Stimulated activated CD8-positive, alpha-beta memory T cell treated with anti-CD3 and anti-CD28 coated beads, Interleukin-4, amount 100 ng/mL, for 1 hour (primary cell): ENCODE measurements at places on chromosomes 13 and 19.

DNA sequence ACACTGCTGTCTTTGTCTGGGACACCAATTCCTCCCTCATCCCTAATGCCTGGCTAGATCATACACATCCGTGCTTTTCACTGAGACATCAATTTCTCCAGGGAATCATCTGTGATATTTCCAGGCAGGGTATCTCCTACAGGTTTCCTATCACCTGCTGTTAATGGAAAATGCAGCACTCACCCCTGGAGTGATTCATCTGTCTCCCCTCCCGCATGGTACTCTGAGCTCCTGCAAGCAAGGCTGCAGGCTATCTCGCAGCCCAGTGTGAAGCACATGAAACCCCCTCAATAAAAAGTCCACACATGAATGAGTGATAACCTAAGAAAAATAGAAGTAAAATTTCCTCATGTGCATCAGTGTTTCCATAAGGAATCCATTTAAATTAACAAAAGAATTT, 38.5 kb downstream of the SERTM1 start:
- DNase-seq, result no peak

DNA sequence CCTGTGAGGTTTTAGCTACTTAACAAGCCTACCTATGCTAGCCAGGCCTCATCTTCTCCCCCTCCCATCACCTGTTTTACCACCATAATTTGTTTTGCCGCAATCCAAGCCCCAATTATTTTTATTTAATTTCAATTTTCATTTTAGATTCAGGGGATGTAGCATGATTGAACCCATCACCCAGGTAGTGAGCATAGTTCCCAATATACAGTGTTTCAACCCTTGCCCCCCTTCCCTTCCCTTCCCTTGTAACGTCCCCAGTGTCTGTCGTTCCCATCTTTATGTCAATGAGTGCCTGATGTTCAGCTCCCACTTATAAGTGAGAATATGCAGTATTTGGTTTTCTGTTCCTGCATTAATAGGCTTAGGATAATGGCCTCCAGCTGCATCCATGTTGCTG, 885.0 kb downstream of the UQCRFS1 start:
- DNase-seq, result no peak

GRCh38 chr19:6852001-6852400, 35.4 kb upstream of the ADGRE1 start:
- no peak for DNase-seq

GRCh38 chr13:104466016-104466415, 1399.8 kb upstream of the SLC10A2 start:
- DNase-seq, result no peak

GRCh38 chr19:52170304-52170703, 1.1 kb downstream of the ZNF836 start:
- DNase-seq, result no peak

DNA sequence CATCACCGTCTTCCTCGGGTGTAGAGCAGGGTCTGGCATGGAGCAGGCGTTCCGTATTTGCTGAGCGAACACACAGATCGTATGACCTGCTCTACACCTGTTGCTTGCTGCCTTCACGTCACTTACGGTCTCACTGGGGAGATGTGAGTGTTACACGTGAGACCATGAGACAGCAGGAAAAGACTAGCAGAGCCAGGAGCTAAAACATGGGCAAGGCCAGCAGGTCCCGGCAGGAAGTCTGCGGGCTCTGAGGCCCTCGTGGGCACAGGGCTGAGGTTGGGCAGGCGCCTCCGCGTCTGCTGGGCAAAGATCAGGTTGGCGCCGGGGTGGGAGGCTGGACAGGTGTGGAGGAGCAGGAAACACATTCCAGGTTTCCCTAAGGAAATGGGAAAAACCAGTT, 19.7 kb upstream of the GTF3A start:
- no peak for DNase-seq

GRCh38 chr13:91178099-91178498, 169.4 kb upstream of the MIR17HG start:
- DNase-seq, result no peak

GRCh38 chr19:18912933-18913332, 6.3 kb downstream of the COPE start:
- DNase-seq, result no peak

GRCh38 chr13:111898956-111899713, 167.8 kb upstream of the SOX1 start:
- DNase-seq, result no peak

DNA sequence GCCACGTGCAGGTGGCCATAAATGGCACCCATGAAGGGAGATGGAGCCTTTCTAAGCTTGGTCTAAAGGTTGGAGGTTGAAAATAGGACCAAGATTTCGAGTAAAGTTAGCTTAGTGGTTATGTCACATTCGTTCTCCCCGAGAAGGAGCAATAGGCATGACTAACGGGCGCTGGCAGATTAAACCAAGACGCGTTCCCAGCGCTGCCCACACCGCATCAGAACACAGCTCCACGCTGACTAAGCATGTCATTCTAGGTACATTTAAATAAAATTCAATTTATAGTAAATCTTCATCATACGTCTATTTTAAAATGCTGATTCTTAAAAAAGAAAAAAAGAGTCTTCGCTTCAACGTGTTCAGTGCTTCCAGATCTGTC, 95.0 kb upstream of the IRS2 start:
- DNase-seq, result no peak

GRCh38 chr19:38452430-38453366, 19.2 kb downstream of the RYR1 start:
- DNase-seq, result no peak

- DNase-seq, result no peak
These were observed 98.4 kb downstream of the STK24 start for GRCh38 chr13:98478189-98479129.

DNA sequence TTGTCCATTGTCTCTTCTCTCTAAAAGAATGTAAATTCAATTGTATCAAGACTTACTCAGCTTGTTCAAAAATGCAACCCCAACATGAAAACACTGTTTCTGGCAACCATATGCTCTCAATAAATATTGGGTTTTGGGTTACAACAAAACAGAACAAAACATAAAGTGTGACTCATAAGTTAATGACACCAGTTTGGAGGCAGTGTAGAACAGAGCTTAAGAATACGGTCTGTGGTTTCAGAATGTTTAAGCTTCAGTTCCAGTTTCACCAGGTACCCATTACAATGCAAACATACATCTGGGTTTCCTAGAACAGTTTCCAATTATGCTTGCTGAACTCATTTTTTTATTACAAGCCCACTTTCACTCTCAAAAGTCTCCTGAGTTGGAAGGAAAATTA, 285.8 kb upstream of the PCDH9 start:
- DNase-seq, result no peak

DNA sequence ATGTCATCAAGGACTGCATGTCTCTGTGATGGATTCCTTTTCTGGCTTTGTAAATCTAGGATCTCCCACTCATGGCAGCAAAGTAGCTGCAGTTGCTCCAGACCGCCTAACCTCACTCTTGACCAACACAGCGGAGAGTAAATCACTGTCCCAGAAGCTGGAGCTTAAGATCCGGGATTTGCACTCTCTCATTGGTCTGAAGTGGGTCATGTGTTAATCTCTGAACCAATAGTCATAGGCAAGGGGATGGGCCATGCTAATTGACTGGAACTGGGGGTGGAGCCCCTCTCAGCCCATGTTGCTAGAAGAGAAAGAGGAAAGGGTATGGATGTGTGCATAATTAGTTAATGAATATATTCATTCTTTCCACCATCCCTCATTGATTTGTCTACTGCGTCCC, 34.0 kb downstream of the VAV1 start:
- no peak for DNase-seq

DNA sequence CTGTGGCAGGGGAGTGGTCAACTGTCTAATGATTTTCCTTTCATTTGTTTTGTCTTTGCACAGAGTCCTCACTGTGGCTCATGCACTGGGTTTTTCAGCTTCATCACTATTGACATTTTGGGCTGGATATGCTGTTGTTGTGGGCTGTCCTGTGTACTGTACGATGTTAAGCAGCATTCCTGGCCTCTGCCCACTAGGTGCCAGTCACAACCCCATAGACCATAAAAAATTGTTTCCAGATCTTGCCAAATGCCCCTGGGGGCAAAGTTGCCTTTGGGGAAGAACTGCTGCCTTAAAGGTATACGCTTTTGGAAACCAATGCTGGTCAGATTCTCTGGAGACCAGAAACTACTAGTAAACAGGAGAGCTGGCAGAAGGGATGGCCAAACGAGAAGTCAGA, 310.4 kb downstream of the SPRY2 start:
- DNase-seq, result no peak

DNA sequence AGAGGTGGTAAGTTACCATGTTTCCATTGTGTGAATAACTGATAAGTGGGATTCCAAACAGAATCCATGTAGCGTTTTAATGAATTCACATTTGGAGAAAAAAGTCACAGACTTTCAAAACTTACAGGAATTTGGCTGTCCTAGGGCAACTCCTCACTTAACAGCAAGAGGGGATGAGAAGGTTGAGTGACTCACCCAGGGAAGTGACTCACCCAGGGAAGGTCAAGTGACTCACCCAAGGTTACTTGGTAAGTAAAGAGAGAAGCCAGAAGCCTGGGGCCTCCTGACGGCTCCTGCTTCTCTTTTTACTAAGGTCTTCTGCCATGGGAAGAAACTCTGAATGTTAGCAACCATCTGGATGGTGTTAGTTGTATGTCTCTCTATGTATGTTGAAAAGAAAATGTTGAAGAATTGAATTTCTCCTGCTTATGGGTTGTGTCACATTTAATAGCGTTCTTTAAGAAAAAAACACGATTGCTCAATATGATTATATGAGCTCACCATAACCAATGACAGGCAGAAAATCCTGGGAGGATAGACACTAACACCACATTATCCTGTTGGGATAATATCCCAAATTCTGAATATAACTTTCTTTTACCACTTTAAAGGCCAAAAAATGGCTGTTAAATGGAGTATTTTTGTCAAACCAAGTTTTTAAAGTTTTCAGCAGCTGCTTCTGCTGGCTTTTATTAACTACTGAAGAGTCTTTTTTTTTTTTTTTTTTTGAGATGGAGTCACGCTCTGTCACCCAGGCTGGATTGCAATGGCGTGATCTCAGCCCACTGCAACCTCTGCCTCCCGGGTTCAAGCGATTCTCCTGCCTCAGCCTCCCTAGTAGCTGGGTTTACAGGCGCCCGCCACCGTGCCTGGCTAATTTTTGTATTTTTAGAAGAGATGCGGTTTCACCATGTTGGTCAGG, 195.6 kb downstream of the GGACT start:
- DNase-seq, result no peak

DNA sequence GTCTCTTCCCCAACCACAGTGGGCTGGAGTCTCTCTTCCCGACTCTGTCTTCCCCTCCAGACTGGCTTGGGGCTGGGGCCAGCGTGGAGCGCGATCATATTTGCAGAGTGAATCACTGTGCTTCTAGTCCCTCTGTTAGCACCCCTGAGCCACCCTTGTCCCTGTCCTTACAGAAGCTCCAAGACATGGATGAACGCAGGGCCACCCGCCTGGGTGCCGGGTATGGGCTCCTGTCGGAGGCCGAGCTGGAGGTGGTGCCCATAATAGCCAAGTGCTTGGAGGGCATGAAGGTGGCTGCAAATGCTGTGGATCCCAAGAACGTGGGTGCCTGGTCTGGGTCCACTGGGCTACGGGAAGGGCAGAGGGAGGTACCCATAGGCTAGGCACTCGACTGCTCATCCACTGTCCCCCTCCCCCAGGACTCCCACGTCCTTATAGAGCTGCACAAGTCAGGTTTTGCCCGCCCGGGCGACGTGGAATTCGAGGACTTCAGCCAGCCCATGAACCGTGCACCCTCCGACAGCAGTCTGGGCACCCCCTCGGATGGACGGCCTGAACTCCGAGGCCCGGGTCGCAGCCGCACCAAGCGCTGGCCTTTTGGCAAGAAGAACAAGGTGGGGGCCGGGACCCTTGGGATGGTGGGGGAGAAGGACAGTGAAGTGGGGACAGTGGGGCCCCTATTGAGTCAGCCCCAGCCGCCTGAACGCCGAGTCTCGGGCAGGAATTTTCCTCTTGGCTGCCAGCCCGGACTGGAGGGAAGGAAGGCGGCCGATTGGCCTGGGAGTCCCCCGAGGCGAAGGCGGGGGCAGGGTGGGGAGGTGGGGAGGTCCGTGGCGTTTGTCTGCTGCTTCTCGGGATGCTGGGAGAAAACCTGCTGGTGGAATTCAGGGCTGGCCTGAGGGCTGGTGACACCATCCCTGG, 5.2 kb downstream of the TRIP10 start:
- no peak for DNase-seq

- no peak for DNase-seq
These were observed 10.2 kb downstream of the PPP1R37 start for GRCh38 chr19:45103156-45103507.

DNA sequence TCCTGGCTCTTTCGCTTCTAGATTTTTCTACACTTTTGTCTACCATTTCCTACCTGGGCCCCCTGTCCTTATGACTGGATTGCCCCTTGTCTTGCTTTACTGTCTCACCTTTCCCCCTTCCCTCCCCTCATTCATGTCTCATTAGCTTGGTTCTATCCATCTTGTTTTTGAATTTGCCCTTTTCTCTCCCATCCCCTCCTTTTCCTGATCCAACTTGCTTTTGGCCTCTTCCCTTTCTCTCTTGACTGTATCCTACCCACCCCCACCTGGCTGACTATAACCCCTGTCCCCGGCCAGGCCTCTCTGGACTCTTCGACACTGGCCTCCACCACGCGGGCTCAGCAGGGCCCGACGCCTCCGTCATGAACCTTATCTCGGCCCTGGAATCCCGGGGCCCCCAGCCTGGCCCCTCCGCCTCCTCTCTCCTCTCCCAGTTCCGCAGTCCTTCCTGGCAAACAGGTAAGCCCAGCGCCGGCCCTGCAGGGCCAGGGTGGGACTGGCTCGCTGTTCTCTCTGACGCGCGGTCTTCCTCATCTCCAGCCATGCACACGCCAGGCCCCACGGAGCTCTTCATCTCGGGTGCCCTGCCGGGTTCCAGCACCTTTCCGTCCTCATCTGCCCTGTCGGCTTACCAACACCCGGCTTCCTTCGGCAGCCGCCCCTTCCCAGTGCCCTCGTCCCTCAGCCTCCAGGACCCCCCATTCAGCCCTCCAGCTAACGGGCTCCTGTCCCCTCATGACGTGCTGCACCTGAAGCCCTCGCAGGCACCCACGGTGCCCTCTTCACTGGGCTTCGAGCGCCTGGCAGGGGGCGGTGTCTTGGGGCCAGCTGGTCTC, 3.4 kb downstream of the PRR12 start:
- DNase-seq, result no peak

GRCh38 chr19:45103508-45104319, 10.7 kb downstream of the PPP1R37 start:
- no peak for DNase-seq

GRCh38 chr19:34193876-34194275, 21.6 kb downstream of the LSM14A start:
- no peak for DNase-seq

DNA sequence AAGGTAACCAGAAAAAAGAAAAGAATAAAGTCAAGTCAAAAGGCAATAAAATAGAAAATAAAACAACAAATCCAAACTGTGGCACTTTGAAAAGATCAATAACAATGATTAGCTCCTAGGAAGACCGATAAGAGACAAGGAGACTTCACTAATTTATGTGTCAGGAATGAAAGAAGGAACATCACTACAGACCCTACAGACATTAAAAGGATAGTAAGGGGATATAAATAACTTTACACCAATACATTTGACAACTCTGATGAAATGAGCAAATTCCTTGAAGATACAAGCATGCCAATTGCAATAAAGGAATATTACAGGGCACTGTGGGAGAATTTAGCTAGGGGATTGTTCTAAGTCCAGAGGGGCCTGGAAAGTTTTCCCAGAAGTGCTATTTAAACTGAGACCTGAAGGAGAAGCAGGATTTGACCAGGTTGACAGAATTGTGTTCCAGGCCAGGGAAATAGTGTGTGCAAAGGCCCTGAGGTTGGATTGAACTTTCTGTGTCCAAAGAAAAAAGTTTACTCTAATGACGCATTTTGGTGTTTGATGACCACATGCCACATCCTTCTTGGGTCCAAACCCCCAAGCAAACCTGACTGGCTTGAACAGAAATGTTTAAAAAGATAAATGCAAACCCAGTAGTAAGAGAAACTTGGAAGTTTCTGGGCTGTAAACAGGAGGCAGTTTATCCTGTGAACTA, 1.6 kb upstream of the C19orf38 start:
- DNase-seq, result no peak
